ENCODE measurements at places on chromosomes 1 and 21.

DNA sequence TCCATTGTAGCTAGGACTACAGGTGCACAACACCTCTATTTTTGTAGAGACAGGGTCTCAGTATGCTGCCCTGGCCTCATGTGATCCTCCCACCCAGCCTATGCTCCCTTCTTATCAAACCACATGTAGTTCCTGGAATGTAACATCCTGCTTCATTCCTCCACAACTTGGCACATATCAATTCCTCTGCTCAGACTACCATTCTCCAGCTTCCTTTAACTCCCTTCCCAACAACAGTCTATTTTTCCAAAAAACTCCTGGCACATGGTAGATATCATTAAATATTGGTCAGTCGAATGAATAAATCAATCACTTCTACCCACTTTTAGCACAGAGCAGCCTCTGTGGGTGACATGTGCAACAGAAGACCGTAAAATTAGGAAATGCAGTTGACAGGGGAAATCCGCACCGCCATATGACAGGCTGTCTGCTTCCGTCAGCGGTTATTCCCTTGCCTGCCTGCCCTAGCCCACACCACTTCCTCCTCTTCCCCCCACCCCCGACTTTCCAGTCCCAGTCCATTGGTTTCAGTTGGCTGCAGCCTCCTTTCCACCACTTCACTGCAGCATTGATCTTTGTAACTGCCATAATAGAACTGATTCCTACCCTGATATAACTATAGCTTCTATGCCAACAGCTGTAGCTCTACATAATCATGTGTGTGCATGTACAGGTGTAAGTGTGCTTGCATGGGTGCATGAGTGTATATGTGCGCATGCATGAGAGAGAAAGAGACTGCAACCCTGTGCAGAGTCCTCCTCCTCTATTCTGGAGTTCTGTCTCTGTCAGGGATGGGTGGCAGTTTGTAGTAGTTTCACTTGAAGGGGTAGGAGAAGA is 6.8 kb upstream of the AKR1A1 start:
- peak; percentile 58 for DNase-seq

DNA sequence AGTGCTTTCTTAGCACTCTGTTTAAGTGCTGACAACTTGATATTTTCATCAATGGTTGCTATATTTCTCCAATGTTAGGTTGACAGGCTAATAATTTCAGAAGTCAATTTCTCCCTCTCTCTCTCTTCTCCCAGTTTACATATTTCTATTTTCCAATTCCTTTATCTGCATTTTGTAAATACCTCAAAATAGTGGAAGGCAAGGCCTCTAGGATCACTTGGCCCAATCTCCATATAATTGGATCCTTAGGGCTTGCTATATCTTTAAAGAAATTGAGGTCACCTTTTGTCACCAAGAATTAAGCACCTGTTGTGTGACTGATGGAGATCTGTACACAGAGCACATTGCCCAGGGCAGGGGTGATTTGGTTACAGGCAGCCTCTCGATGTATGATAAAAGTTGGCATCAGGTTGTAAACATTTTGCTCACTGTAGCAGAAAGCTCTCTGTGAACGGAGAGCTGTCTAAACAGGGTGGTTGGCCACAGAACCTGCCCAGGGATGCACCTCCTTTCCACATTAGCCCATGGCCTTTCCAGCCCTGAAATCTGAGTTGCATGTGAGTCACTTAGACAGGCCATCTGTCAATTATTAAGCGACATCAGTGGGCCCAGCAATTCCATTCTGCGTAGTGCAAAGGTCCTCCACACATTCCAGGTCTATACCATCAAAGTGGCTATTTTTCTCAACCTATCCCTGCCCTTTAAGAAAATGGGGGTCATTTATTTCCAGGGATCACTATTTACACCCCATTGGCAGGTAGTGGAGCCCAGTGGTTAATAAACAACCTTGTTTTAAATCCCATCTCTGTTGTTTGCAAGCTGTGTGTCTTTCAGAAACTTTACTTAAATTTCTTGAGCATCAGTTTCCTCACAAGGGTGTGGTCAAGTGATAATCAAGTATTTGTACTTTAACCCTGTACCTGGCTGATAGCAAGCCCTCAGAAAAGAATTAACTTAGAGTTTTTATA is 29.1 kb upstream of the IRF2BP2 start:
- no peak for DNase-seq

- DNase-seq, result no peak
Observed at GRCh38 chr1:10765734-10766478, 30.5 kb downstream of the CASZ1 start.

GRCh38 chr1:86965827-86966182 is 51.4 kb downstream of the HS2ST1 start:
- DNase-seq, result peak; percentile 42

GRCh38 chr1:153429266-153430165 is 13.2 kb downstream of the S100A7A start:
- no peak for DNase-seq

DNA sequence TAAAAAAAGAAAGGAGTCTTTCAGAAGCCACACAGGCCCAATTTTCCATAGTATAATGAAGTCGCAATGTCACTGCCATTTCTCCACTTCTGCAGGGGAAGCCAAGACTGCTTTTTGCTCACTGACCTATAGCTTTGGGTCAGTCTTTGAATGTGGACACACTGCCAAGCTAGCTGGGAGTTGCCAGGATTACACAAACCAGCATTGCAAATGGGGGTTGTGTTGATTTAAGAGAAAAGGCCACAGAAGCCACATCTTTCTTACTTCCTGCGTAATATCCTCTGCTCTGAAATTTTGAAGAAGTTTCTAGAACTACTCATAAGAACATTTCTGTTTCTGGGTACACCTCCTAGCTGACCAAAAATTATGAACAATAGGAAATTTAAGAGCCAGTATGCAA is 45.8 kb upstream of the SAMSN1 start:
- DNase-seq, result no peak

- no peak for DNase-seq
Observed at GRCh38 chr1:79150576-79150975, 144.0 kb upstream of the ADGRL4 start.

DNA sequence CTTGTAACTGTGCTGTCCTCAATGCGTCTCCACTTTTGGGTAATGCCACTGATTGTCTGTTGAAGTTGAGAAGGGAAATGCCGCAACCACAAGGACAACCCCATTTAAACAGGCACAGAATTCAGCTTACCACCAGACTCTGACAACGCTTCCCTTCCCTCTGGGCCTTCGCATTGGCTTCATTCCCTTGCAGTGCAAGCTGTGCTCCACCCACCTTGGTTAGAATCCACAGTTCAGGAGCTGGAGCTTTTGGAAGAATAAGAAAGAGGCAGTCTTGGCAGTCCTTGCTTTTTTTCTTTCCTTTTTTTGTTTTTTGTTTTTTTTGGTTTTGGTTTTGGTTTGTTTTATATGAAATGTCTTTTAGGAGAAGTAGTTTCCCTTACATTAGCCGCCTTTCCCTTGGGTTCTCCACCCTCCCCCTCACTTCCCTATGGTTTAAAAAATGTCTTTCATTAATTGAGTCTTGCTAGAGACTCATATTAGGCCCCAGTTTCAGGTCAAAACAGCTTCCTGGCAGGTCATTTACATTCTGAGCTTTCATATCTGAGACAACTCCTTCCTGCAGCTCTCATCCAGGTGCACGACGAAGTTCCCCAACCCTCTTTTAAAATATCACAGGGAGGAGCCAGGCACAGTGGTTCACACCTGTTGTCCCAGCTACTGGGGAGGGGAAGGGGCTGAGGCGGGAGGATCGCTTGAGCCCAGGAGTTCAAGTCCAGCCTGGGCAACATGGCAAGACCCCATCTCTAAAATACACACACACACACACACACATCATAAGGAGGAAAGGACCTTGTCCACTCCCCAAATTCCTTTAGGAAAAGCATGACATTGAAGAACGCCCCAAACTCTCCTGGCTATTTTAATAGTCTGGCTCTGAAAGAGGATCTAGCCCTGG is 20.7 kb upstream of the LAX1 start:
- DNase-seq, result peak; percentile 38

DNA sequence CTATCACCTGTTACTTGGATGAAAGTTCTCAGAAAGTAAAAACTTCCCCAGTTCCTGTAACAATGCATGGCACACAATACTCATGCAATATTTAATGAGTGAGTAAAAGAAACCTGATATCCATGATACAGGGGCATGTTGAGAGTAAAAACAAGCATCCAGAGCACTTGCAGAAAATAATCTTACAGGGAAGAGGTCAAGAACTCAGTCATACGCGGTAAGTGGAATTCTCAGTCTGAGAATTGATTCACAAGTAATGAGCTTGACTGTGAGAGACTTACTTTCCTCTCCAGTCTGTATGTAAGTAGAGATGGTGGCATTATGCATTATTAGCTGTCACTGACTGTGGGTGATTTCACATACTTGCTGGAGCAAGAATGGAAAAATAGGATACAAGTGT is 976.9 kb downstream of the BRINP3 start:
- DNase-seq, result no peak

Data from GM20000 (cell line).